ENCODE measurements at places on chromosomes 7 and 10. TPM values are rescaled to one million over a fixed set of nuclear protein-coding genes. Genes with fewer than 3 reads are reported as not detected.

DNA sequence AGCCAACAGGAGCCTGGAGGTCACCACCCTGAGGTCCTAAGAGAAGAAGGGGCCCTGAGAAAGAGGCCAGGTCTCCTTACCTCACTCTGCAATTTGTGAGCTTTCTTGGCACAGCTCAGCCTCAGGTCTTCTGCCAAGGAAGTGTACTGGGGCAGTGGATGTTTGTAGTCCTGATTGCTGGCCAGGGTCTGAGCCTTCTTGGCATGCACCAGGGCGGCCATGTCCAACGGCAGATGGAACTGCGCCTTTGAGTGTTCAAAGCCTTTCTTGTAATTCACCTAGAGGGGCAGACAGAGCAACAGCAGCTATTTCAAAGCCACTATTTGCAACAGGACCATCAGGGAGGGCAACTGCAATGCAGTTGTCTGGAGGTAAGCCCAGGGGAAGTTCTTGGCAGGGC lies 51.7 kb downstream of the NRAP start:
- DNase-seq: no peak

DNA sequence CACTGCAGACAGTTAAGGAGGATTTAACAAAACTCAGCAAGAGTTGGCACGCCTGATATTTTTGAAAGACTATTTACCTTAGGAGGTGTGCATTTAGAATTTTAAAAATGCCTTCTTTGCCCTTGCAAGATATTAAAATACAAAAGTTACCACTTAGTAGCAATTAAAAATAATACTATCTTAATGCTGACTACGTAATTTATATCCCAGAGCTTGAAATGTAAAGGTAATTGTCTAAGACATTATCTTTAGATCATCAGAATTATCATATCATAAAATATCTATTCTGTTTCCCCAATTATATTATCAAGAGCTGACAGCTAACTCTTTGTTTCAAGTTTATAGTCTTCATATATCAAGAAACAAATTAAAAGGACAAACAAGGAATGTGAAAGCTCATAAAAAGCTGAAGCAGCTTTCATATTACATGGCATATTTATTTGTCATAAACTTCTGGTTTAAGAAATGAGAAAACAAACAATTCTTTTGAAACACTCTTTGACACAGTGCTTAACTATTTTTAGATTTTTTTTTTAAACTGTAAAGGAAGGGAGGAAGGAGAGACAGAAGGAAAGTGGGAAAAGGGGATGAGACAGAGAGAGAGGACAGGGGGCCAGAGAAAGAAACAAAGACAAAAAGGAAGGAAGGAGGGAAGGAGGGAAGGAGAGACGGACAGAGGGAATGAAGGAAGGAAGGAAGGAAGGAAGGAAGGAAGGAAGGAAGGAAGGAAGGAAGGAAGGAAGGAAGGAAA lies 73.5 kb downstream of the RTKN2 start:
- DNase-seq: no peak

GRCh38 chr10:76779796-76780301 lies 857.8 kb downstream of the KCNMA1 start:
- DNase-seq: no peak

GRCh38 chr10:75079436-75080083 lies 31.9 kb upstream of the SAMD8 start:
- no peak for DNase-seq

Gene STOX1
- 0.68 TPM for total RNA-seq

DNA sequence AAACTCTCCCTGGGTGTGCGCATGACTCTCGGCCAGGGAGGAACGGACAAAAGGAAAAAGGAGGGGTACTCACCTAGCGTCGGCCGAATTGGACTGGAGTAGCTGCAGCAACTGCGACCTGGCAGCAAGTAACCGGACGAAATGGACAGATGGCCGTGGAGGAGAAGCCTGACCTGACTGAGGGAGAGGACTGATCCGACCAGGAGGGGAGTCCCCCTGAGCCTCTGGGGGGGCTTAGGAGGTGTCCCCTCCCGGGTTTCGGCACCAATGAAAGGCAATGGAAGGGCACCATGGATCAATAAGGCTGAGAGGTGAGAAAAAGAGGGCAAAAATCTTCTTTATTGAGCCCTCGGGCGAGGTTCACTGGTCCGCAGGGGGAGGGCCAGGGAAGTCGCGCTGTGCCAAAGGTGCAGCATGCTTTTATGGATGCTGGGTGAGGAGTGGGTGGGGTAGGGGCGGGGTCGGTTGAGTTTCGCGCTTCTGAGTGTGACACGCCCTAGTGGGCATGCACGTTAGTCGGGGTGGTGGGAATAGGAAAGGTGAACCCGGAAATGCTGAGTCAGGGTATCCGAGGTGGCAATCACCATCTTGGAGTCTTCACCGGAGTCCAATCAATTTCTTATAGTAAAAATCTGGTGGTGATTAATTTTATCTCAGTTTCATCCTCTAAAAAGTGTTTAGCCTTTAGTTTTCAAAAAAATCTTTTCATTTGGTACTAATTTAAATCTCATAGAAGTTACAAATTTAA lies 638.5 kb upstream of the DPP6 start:
- no peak for DNase-seq
